ENCODE measurements at places on chromosomes 6 and 20.

DNA sequence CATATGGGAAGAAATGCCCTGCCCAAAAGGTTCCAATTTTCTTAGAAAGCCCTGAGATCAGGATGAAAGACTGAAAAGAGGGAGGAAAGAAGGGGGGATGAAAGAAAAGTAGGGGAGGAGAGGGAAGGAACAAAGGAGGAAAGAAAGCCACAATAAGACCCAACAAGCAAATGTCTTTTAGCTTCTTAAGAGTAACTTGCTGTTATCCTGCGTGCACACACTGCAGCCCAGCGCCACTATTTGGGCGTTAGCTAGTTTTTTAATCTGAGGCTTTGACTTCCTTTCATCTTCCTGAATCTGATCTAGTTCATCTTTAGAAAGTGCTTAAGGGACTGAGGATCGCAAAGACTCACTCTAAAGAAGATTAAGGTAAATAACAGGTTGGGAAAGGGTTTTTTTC is 77.4 kb upstream of the HDDC2 start:
- no peak for DNase-seq

GRCh38 chr20:59835448-59836395 is 97.7 kb downstream of the SYCP2 start:
- peak; percentile 35 for DNase-seq

GRCh38 chr20:63587256-63587655 is 13.2 kb upstream of the HELZ2 start:
- no peak for DNase-seq

- DNase-seq, result no peak
Observed at GRCh38 chr20:47727170-47727880, 58.0 kb downstream of the SULF2 start.

GRCh38 chr20:13250251-13250650 is 29.2 kb downstream of the ISM1 start:
- DNase-seq, result peak; percentile 43

Measured in spinal cord (tissue), 10 donors.